ENCODE measurements at places on chromosomes 3 and 15. TPM values are rescaled to one million over a fixed set of nuclear protein-coding genes. Genes with fewer than 3 reads are reported as not detected.

- no peak overlapping the region for H3K27ac ChIP-seq
- no peak overlapping the region for H3K4me3 ChIP-seq
- DNase-seq = peak; percentile 38
- no peaks in the 10 kb centered on the region for H3K4me1 ChIP-seq
- peaks cover 25% of the 10 kb centered on the region for H3K36me3 ChIP-seq
These were observed 7.6 kb upstream of the TMEM44 start for GRCh38 chr3:194640829-194641228.

- H3K36me3 ChIP-seq = no peaks in the 10 kb centered on the region
- H3K27ac ChIP-seq = no peak overlapping the region
- DNase-seq = no peak
- no peaks in the 10 kb centered on the region for H3K27me3 ChIP-seq
These were observed 44.7 kb downstream of the FAM43A start for GRCh38 chr3:194730365-194730764.

SYNM gene
- total RNA-seq = 3.4 TPM

ARRDC4 gene
- total RNA-seq = 6.2 TPM
